ENCODE measurements at places on chromosomes 1 and 21.

DNA sequence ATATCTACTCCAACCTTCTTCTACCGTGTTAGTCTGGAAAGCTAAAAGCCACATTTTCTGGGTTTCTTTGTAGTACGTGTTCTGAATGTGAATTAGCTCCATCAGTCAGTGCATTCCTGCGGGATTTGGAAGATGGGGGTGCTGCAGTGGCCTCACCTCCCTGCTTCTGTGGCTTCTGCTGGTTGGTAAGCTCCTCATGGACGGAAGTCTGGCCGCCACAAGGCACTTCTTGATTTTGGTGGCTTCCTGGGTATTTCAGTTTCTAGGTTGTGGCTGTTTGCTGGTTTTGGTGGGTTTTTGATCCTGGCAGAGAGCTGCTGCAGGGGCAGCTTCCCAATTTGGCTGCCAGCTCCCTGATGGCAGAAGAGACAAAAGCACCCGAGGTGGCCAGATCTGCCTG, 20.9 kb upstream of the TACSTD2 start:
- DNase-seq = no peak

GRCh38 chr1:59816318-59816878, 1.6 kb downstream of the HOOK1 start:
- DNase-seq = no peak

- DNase-seq = no peak
Measured at GRCh38 chr1:19424651-19425570, 60.4 kb downstream of the CAPZB start.

DNA sequence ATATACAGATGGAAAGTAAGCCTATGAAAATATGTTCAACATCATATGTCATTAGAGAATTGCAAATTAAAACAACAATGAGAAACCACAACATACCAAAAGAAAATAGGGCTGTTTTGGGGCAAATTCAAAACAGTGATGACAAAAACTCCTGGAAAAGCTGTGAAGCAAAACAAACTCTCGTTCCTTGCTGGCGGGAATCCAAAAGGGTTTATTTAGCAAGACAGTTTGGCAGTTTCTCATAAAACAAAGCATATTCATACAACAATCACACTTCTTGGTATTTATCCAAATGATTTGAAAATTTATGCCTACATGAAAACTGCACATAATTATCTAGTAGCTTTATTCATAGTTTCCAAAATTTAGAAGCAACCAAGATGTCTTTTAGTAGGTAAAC, 44.4 kb downstream of the COL11A1 start:
- no peak for DNase-seq

- peak; percentile 0 for DNase-seq
Measured at GRCh38 chr1:18531503-18531845, 50.7 kb downstream of the KLHDC7A start.

DNA sequence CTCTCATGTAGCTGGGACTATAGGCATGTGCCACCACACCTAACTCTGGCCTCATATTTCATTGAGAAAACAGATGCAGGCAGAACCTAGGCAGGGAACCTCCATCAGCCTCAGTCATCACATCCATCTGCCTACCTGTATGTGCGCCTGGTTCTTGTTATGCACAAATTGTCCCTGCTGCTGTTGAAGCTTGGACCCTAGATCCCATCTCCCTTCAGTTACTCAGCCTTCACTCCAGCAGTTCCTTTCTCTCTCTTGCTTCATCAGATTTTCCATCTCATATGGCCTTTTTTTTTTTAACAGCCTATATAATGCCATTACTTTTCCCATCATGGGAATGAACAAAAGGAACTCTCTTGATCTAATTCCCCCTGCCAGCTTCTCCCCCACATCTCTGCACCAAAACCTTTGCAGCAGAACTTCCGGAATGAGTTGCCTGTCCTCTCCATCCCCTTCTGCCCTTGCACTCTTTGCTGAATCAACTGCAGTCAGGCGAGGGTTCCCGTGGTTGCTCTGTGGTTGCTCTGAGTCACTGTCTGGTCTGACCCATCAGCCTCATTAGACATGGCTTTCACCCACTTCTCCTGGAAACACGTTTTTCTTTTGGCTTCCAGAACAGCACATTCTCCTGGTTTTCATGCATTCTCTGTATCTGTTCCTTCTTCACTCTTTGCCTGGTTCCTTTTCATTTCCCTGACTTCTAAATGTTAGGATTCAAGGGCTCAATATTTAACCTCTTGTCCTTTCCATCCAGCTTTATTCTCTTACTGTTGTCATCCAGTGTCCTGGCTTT, 41.5 kb downstream of the UBE4B start:
- DNase-seq = peak; percentile 47

GRCh38 chr1:22636927-22637326, 499 bp downstream of the C1QA start:
- DNase-seq = no peak

- no peak for DNase-seq
Measured at GRCh38 chr1:40352126-40352525, 21.4 kb upstream of the SMAP2 start.

GRCh38 chr1:235468970-235469369, 35.3 kb downstream of the B3GALNT2 start:
- DNase-seq = no peak

- DNase-seq = no peak
Measured at GRCh38 chr1:74952786-74953185, 181.4 kb upstream of the LHX8 start.

- no peak for DNase-seq
Measured at GRCh38 chr1:38092256-38092655, 45.7 kb upstream of the POU3F1 start.

DNA sequence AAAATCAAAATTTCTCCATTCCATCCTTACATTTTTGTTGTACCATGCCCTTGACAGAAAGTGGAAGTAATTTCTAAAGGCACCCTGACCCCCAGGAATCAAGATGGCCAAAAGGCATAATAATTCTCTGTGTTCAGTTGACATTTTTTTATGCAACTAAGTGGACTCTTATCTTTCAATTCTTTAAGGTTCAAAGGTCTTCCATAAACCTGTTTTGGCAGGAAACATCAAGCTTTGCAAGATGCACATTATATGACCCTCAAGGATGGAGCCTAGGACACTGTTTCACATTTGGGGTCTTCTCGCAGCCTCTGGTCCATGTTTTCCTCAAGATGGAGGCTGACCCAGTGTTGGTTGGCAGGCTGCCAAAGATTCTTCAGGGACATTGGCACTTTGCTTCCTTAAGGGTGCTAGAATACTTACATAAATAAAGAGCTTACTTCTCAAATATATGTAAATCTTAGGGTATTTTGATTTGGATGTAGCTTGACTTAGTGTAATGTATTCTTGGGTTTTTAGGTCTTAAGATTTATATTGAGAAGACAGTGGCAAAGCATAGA, 48.0 kb upstream of the COG2 start:
- no peak for DNase-seq

DNA sequence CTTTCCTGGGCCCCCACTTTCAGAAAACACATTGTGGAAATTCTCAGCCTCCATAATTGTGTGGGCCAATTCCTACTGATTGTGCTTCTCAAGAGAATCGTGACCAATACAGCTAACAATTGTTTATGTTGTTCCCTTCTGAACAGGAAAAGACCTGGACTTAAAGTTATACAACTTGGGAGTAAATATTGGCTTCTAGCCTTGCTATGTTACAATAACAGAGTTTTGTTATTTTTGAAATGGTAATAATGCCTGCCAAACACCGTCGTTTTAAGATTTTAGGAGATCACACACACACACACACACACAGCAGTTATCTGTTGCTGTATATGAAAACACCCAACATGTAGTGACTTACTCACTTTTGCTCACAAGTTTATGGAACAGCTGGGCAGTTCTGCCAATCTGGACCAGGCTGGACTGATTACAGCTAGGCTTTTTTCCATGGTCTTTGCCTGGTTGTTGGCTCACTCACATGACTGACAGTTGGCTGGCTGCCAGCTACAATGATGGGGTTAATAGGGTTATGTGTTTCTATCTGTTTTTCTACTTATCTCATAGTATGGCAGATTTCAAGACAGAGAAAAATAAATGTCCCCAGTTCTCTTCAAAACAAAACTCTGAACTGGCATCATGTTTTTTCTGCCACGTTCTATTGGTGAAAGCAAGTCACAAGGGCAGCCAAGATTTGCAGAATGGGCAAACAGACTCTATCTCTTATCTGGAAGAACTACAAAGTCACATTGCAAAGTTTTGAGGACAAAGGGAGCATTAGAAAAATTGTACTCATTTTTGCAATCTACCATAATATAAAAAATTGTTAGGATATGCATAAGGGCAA, 447.5 kb downstream of the NEGR1 start:
- DNase-seq = no peak

DNA sequence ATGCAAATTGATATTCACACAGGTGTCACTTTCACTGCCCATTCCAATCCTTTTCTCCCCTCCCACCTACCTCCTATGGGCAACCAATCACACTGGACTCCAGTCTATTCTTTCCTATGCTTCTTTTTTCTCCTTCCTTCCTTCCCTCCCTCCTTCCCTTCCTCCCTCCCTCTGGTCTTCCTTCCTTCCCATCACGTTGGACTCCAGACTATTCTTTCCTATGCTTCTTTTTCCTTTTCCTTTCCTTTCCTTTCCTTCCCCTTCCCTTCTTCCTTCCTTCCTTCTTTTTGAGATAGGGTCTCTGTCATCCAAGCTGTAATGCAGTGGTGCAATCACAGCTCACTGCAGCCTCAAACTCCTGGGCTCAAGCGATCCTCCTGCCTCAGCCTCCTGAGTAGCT, 64.6 kb downstream of the GNG4 start:
- no peak for DNase-seq

GRCh38 chr1:181061891-181062835, 26.3 kb upstream of the IER5 start:
- DNase-seq = peak; percentile 10

DNA sequence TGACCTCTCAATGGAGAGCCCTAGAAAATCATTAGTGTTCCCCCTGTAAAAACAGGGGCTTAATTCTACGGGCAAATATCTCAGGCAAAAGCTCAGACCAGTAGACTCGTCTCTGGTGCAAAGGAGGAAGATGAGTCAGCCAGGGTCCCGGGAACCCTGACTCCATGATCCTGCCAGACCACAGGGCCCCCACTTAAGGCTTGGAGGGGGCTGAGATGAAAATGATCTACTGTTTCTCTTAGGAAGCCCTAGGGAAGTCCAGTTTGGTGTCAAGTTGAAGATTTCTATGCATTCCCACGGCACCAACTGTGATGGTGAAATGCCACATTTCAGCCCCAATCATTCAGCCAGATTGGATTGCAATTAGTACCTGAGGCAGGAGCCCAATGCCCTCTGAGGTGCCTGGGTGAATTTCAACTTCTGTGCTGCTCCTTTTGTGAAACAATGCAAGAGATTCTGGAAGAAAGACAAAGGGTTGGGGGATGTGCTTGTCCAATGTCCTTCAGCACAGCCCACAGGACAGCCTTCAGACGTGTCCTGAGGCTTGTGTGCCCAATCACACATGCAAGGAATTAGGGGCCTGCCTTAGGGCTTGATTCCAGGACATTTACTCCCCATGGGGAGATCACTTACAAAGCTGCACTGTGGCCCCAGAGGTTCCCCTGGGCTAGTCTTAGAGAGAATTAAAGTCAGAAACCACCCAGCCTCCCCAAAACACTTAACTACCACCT, 18.1 kb downstream of the NAV1 start:
- no peak for DNase-seq

DNA sequence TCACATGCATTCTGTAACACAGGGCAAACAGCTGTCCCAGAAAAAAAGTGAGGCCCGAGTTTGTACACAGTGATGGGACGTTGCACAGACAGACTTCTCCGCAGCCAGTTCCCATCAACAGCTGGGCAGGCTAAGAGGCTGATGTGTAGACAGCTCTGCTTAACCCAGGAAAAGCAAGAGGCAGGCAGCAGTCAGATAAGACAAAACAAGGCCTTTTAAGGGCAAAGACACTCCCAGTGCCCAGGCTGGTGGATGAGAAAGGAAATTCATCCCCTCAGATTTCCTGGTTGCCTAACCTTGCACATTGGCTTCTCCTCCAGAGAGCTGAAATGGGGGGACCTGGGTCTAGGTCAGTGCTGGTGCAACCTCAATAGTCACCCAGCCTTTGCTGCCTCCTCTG, 17.2 kb upstream of the PHLDA3 start:
- DNase-seq = no peak

DNA sequence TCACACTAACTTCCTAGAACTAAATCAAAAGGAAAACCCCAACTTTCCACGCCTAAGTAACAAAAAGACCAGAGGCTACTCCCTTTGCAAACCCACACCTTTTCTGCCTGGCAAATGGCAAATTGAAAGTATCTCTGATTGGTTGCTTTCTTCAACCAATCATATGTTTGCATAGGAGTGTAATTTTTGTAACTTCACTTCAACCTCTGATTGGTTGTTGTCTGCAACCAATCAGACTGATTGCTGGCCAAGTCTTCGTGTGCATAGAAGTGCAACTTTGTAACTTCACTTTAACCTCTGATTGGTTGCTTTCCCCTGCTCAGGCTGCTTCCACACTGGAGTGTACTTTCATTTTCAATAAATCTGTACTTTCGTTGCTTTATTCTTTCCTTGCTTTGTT, 36.9 kb upstream of the PADI2 start:
- no peak for DNase-seq

DNA sequence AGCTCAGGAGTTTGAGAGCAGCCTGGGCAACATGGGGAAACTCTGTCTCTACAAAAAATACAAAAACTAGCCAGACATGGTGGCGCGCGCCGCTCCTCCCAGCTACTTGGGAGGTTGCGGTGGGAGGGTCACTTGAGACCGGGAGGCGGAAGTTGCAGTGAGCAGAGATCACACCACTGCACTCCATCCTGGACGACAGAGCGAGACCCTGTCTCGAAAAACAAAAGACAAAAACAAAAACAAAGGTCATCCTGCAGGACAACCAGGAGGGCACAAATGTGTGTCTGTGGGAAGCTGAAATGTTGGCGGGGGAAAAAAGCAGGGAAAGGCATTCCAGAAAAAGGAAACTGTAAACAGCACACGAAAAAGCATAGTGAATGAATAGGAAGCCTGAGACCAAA, 104.1 kb upstream of the HNRNPU start:
- no peak for DNase-seq

GRCh38 chr1:152806576-152806975, at the start of gene LCE1C:
TSS of gene LCE1C (minus strand) at chr1:152806651. CDS start at chr1:152805478, 1,173 bp downstream.
- no peak for DNase-seq

DNA sequence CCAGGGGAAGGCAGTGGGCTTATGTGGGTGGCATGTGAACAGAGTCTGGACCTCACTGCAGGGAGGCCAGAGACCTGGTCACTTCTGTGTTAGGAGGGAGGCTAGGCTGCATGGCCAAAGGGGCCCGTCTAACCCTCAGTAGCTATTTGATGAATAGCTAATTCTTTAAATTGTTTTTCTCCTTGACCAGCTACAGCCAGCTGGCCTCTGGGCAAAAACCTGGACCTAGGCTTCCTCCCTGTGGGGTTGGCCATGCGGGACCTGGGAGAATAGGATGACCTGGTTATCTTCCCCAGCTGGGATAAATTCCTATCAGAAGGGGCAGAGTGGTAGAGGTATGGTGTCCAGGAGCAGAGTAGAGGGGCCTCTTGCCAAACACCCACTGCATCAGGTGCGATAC, 79.4 kb downstream of the TNR start:
- no peak for DNase-seq

DNA sequence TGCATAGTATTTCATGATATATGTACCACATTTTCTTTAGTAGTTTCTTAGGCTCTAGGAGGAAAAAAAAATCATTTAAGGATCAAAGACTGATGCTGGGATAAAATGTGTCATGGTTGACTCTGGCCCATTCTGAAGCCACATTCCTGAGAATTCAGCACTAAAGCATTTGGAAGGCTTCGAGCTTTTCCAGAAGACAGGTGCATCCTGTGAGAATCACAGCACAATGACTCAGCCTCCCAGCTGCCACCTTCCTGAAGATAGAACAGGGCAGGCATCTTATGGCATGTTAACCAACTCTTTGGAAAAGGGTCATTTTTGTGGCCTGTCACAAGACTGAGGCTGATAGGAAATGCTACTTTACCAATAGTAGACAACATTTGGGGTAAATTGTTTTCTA, 359.9 kb downstream of the PCP4 start:
- no peak for DNase-seq

Measured in mucosa of gallbladder (tissue), 1 donor.